ENCODE measurements at places on chromosomes 1 and 21.
A peak's percentile ranks its signal among the peaks of the same experiment; 100 is the strongest.

- DNase-seq, result no peak
Observed at GRCh38 chr1:164895026-164895912, 336.3 kb downstream of the PBX1 start.

GRCh38 chr1:17122521-17123164 lies 3.4 kb upstream of the PADI2 start:
- DNase-seq, result no peak

DNA sequence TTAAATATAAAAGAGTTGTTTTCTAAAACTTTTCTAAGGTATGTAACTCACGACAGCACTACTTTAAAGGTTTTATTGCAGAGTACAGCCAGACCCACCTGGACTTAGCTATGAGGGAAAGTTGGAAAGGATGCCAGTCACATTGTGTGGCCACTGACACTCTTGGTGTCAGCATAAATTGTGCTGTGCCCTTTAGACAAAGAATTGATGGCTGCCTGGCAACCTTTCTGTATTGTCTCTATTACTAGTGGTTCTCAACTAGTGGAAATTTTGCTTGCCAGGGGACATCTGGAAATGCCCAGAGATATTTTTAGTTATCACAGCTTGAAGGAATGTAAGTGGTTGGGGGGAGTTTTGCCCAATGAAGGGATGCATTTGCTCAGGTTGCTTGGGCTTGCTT lies 117.5 kb upstream of the APP start:
- no peak for DNase-seq

DNA sequence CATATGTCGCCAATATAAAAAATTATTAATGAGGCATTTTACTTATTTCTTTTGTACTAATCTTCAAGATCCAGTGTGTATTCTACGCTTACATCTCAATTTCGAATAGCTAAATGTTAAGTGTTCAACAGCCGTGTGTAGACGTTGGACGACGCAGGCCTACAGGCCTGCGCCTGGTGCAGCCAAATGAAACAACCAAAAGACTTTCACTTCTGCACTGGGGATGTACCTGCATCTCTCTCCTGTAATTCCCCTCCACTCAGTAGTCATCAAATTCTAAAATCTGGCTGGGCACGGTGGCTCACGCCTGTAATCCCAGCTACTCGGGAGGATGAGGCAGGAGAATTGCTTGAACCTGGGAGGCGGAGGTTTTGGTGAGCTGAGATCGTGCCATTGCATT lies 76.8 kb upstream of the HNRNPU start:
- DNase-seq, result no peak

DNA sequence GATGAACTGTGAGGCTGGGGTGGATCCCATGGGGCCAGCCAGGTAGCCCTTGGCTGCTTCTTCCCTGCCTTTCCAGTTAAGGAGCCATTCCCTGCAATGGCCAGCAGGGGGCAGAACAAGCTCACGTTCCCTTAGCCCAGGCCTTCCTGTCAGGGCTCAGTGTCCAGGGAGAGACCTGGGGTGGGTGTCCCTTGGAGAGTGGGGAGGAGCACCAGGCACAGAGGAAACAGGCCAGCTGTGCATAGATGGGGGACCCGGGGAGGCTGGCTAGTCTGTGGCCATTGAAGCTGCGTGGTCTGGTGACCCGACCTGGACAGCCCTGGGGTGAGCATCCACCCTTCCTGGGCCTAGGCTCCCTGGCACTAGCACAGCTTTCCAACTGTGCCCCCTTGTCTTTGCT lies 13.2 kb upstream of the EPS8L3 start:
- peak; percentile 83 for DNase-seq

DNA sequence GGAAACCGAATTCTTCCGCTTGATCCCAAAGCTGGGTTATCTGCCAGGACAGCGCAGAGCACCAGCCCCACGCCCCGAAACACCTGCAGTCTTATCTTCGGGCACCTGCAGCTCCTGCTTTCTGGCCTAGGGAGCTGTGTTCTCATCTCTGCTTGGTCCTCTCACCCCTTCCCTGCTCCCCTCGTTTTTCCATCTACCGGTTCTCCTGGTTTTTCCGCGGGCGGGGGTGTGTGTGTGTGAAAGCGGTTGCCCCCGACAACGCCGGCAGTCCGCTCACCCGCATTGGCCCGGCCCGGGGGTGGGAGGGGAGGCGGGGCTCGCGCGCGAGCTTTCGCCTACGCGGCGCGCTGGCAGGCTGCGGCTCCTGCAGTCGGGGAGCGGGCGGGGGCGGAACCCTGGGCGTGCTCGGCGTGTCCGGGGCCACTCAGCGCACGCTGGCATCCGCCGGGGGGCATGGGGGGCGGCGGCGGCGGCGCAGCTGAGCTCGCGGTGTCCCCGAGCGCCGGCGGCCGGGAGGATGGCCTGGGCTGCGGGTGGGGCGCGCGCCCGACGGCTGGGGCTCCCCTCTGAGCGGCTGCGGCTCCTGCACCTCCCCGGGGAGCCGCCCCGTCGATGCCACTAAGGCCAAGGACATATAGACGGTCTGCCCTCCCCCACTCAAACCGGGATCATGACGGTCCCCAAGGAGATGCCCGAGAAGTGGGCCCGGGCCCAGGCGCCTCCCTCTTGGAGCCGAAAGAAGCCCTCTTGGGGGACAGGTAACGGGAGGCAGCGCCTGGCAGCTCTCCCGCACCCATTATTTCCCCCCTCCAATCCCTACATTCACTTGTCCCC lies 3.2 kb downstream of the ATP8B2 start:
- peak; percentile 80 for DNase-seq

DNA sequence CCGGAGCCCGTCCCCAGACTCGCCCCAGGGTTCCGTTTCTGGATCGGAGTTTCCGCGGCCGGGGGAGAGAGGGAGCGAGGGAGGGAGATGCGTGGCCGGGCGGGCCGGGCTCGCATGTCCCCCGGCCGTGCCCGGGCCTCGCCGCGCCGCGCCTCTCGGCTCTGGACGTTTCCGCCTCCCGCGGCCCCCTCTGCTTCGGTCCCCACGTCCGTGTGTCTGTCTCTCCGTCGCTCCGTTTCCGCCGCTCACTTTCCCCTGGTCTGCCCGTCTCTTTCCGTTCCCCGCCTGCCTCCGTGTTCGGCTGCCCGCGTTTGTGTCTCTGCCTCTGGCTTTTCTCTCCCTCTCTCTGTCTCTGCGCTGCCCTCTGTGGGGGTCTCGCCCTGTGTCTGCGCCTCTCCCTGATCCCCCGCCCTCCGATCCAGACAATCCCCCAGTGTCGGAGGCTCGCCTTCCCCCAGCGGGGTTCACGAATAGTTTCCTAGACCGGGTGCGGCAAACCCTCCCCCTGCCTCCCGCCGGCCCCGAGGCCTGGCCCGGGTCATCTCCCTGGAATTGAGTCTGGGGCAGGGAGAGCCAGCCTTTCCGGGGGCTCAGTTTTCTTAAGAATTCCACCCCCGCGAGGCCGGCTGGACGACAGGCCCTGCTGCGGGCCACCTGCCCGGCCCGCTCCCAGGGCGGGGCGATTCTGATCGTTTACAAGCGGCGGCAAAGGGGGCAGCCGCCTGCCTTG lies 735 bp downstream of the NBL1 start:
- DNase-seq, result peak; percentile 47

- DNase-seq, result peak; percentile 82
Observed at GRCh38 chr1:85244271-85245061, 15.0 kb downstream of the C1orf52 start.

DNA sequence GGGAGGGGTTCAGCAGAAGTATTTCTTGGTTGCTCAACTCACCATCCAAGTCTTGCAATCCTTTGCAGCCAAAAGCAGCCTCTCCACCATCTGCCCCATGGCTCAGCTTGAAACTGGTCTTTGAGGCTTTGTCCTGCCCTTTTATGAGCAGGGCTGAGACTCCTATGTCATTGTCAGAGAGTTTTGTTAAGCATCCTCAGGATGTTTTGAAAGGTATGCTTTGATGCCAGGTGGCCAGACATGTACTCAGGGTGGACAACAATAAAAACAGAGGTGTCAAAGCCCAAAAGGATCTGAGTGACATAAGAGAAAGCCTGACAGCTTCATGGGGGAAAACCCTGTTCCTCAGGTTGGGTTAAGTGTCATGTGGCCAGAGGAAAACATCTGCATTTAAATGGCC lies 310.5 kb downstream of the PRDM2 start:
- no peak for DNase-seq

DNA sequence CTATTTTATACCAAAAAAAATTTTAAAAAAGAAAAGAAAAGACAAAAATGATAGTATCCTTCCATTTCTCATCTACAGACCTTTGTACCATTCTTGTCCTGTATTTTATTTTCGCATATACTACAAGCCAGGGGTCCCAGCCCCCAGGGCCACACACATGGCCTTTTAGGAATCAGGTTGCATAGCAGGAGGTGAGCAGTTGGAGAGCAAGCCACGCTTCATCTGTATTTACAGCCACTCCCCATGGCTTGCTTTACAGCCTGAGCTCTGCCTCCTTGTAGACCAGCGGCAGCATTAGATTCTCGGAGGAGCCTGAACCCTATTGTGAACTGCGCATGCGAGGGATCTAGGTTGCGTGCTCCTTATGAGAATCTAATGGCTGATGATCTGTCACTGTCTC lies 39.8 kb downstream of the RASSF5 start:
- no peak for DNase-seq

- no peak for DNase-seq
Observed at GRCh38 chr1:182485861-182486260, 35.9 kb downstream of the RGSL1 start.

GRCh38 chr21:20108016-20108415 lies 890.2 kb upstream of the NCAM2 start:
- no peak for DNase-seq

DNA sequence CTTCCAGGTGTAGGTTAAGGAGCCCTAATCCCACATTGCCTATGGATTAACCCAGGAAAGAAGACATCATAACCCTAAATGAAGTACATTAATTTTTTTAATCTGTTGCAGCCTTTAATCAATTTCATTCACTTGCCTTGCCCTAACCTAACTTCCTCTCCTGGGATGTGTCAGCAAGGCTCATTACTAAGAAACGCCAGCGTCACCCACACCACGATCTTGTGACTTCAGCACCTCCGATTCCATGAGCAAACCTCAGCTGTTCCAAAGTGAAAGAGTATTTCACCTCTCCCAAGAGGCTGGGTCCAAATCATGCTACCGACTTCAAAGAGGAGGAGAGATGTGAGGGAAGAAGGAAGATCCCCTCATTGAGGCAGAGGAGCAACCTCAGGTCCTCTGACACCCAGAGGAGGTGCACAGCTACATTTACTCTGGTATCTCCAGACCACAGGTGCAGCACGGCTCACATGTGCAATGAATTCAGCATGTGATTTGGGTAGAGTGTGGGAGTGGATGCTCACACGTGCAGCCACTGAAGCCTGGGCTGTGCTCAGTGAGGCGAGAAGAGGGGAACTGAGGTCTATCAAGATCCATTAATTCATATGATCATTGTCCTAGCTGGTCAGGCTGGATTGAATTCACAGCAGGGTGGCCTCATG lies 134.1 kb downstream of the SLC30A10 start:
- no peak for DNase-seq

- peak; percentile 36 for DNase-seq
Observed at GRCh38 chr1:64440183-64440826, 29.6 kb upstream of the CACHD1 start.

DNA sequence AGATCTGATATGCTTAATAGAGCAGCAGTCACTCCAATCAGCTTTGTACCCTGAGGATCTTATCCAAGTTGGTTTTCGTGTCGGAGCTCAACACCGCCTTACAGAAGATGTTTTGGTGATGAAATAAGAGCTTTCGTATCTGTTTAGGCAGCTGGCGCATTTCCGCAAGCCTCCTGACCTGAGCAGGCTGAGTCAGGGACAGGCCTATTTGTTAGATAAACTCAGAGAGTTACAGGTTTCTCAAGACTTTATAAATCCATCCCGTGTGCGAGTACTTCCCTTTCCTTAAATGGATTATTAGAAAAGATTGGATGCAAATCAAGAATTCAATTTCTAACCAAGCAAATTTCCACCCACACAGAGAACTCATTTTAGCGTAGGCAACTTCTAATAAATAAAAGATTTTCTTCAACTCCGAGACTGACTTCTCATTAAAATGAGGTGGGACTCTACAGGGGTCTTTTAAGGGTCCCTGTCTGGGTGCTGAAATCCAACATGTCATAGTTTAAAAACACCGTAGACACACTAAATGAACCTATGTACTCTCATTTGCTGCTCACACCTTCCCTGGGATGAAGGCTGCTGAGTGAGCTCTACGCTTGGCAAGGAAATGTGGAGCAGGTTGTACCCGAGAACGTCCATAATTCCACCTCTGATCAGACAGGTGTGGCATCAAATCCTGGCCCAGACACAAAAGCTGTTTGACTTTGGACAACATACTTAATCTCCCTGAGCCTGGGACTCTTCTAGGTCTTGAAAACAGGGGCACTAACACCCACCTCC lies 106.9 kb upstream of the F3 start:
- peak; percentile 99 for DNase-seq

DNA sequence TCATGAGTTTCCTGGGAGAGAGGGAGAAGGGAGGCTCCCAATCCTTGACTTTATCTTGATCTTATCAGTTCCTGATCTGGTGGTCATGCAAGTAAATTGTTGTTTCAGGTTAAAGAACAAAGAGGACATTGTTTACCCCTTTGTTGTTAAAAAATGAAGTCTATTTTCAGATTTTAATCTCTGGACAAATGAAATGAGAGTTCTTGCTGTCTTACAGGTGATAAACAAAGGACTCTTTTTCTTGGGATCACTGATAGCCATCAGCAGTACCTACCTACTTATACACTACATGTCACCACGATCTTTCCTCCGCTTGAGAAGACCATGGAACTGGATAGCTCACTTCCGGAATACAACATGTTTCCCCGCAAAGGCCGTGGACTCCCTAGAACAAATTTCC lies 48.4 kb downstream of the CHML start:
- no peak for DNase-seq

GRCh38 chr1:29303201-29304024 lies 67.1 kb downstream of the PTPRU start:
- no peak for DNase-seq

DNA sequence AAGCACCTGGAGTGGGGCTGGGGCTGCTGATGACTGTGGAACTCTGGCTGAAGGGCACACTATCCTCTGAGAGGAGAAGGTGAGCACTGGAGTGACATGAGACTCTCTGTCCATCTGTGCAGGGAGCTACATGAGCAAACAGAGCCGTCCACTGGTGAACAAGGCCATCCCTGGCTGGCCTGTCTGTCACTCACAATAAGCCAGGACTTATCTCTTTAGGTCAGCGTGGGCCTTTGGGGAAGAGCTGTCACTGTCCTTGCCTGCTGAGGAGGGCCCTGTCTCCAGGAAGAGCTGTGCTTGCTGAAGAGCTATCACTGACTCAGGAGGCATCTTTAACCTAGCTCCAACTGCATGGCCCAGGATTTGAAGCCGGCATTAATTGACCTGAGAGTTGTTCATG lies 82.1 kb downstream of the FOXD2 start:
- DNase-seq, result no peak

DNA sequence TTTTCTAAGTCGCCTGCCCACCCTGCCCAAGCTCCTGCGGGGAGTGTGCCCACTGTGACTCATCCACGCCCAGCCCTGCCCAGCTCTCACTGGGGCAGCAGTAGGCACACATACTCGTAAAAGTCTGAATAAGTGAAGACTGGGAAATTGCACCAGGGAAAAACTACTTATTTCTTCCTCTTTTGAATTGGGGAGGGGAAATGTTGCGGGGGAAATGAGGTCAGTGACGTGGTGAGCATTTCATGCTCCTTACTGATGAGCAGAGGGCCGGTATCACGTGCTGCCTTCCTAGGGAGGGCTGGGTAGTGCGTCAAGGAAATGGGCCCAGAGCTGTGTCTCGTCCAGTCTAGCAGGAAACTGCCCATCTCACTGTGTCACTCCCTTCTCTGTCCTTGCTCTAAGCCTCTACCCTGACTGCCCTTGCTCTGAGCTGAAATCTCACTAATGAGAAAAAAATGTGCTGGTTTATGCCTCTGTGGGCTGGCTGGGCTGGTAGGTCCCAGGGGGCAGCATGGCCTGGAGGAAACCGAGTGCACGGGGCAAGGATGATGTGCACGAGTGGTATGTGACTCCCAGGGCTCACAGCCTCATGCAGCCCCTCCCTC lies 13.5 kb upstream of the TNFRSF1B start:
- DNase-seq, result peak; percentile 97
